HuH-7 (cell line): ENCODE measurements at places on chromosomes 1 and 21.
A peak's percentile ranks its signal among the peaks of the same experiment; 100 is the strongest.

DNA sequence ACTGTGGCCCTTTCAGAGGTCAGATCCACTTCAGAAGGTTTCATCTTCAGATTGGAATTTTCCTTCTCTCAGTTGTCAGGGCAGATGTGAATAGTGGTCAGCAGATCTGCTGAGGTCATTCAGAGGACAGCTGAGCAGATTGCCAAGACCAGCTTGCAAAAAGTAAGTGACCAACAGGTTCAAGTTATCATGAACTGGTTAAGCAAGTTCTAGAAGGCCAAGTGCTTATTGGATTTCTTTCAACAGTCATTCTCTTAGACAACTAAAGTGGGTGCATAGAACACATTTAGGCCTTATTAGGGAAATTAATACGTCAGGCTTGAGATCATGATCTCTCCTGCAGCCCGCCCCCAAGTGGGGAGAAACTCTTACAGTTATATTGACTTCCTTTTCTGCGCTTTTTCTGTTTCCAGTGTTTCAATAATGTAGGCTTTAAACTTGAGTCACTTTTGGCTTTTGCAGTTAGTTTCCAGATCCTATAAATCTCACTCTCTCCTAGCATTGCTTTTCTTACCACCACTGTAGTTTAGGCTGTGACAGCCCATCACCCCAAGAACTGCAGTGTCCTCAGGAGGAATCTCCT, 96.4 kb downstream of the C1orf21 start:
- no peak for DNase-seq

DNA sequence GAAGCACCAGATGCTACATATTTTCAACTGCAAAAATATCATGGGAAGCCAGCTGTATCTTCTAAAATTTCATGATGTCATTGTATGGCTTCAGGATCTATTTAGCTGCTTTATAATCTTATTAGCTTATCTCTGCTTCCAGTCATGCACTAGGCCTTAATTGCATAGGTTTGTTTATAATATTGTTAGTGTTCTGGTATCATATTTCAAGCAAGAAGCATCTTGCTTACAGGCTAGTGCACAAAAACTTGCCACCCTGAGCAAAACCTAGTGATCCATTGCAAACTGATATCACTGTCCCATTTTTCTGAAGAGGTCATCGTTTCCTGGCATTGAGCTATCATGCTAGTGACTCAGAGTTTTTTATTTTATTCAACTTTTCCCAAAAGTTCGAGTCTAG, 15.7 kb upstream of the NRIP1 start:
- no peak for DNase-seq

- DNase-seq = no peak
Observed at GRCh38 chr21:42733037-42733627, 79.7 kb downstream of the PDE9A start.

DNA sequence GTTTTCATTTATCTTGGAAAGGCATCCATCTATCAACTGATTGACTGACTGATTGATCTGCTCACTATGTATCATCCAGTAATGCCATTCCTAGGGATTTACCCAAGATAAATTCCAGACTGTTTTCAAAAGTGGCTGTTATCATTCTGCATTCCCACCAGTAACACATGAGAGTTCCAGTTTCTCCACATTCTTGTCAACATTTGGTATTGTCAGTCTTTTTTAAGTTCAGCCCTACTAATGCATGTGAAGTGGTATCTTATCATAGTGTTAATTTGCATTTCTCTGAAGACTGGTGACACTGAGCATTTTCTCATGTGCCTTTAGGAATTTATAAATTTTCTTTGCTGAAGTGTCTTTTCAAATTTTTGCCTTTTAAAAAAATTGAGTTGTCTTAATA, 99.6 kb downstream of the SIM2 start:
- no peak for DNase-seq

- DNase-seq = no peak
Observed at GRCh38 chr21:45018131-45019075, 56.0 kb upstream of the ADARB1 start.

DNA sequence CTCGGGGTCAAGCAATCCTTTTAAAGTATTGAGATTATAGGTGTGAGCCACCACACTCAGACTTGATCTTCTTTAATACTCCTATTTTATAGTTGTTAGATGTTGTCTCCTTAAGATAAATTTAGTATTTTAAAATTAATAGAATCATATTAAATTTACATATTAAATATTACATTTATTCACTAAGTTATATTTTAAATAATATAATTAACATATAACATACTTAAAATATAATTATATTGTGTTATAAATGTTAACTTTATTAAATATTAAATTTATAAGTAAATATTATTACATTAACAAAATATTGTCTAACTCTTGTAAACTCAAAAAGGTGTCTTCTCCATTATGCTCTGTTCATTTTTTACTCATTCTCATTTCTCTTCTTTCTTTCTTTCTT, 675.9 kb upstream of the ADGRL4 start:
- no peak for DNase-seq

DNA sequence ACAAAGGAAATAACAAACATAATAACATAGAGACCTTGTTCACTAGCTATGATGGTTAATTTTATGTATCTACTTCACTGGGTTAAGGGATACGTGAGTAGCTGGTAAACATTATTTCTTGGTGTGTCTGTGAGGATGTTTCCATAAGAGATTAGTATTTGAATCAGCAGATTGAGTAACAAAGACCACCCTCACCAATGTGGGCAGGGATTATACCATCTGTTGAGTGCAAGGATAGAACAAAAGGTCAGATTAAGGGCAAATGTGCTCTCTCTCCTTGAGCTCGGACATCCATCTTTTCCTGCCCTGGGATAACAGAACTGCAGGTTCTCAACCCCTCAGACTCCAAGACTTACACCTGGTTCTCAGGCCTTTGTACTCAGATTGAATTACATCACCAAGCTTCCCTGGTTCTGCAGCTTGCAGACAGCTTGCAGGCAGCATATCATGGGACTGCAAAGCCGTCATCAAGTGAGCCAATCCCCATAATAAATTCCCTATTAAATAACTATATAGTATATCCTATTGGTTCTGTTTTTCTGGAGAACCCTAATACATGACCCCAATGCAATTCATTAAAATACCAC, 9.2 kb downstream of the SPATA6 start:
- DNase-seq = no peak

DNA sequence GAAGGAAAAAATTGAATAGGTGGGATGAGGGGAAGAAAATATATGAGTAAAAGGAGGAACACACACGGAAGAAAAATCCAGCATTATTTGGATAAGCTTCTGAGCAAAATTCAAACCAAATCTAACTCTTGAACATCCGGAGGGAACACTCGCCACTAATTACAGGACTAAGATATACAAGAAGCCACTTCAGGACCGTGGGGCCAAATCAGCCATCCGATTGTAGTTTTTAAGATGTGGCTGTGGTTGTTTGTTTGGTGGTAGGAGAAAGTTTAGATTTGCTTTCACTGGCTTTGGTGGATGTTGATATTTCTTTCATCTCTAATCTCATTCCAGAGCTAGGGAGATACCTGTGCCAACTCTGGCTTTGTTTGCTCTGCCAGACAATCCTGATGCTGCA, 43.7 kb upstream of the ADAMTS1 start:
- DNase-seq = no peak

- DNase-seq = no peak
Observed at GRCh38 chr1:4276238-4276637, 376.2 kb upstream of the C1orf174 start.

DNA sequence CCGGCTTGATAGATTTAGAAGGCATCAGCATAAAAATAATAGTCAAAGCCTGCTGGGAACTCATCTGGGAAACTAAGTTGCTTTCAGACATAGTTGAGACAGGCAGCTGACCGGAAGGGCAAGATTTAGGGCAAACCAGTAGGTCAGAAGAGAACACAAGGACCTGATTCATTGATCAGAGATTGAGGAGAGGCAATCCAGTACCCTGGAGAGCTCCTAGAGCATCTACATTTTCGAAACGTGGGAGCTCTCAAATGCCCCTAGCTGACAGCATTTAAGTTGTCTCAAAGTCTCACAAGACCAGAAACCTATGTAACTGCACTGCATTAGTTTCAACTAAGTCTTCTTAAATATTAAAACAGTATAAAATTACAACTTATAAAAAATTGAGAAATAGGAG, 22.9 kb upstream of the MTF2 start:
- no peak for DNase-seq

GRCh38 chr1:192439373-192440025, 122.7 kb downstream of the RGS21 start:
- DNase-seq = no peak

DNA sequence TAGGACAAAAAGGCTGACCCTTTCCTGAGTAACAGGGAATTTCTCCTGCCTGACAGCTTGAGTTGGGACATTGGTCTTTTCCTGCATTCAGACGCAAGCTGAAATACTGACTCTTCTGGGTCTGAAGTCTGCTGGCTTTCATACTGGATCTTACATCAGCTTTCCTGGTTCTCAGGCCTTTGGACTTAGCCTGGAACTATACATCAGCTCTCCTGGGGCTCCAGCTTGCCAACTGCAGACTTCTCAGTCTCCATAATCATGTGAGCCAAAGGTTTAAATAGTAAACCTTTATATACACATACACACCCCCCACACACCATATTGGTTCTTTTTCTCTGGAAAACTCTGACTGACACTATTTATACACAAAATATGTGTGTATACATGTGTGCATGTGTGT, 59.0 kb upstream of the KCND3 start:
- no peak for DNase-seq

DNA sequence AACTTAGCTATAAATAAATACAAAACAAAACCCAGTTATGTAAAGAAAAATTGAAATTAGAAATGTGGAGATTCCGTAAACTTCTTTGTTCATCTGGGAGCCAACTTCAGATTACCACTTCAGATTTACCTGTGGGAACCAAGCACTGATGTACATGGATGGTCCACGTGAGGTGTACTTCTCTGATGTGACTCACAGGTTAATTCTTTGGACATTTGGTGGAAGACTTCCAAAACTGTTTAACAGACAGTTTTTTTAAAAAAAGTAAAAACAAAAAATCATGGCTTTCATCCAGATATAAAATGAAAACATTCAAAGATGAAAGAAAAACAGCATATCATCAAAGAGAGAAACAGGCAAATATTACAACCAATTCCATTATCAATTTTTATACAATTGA, 92.0 kb downstream of the MAST2 start:
- no peak for DNase-seq

DNA sequence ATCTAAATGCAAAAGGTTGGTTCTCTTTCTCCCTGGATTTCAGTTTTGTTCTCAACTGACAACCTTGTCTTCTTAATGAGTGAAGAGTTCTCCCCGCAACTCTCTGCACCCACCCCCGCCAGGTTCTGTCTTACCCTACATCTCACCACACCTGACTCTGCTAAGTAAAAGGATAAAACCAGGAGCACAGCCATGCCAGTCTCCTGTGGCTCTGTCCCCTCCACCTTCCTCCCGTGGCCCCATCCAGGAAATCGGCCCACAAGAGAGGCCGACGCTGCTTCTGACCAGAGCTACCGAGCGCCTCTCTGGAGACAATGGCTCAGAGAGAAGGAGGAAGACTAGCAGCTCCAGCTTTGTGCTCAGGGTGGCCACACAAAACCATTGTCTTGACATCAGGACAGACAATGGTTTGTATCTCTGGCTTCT, 72.2 kb downstream of the PLEKHA6 start:
- no peak for DNase-seq

GRCh38 chr1:55690366-55690765, 475.2 kb upstream of the USP24 start:
- DNase-seq = no peak

DNA sequence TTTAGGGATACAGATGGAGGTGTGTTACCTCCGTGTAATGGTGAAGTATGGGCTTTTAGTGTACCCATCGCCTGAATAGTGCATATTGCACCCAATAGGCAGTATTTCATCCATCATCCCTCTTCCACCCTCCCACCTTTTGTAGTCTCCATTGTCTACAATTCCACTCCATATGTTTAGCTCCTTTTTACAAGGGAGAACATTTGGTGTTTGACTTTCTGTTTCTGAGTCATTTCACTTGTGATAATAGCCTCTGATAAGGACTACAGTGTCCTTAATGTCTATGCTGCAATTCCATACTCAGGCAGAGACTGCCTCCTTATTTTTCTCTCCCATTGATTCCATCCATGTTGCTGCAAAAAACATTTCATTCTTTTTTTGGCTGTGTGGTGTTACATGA, 48.7 kb downstream of the OVGP1 start:
- no peak for DNase-seq

DNA sequence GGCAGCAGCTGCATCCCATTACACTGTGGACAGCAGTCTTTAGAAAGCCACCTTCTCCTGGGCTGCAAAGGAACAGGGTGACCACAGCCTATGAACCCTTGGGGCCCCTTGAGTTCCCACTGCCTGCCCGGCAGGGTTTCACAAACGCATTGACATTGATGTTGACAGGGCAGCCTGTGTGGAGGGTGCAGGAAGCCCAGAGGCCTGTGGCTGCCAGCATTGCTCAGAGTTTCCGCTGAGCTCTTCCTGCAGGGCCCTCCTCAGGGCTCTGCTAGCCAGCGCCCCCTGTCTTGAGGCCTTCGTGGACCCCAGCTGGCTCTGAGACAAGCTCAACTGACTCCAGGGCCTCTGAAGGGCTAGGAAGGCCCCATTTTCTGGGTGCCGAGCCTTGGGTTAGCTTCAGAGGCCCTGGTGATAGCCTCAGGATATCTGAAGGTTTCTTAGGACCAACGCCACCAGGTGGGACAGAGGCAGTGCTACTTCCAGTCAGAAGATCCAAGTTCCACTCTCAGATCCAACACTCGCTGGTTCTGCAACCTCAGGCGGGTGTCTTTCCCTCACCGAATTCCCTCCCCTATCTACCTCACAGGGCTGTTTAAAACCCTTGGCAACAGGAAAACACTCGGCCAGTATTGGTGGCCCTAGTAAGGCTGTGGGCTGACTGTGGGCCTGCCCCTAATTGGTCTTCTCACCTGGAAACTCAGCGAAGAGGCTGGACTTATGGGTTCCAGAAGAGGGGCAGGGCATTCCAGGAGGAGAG, 27.2 kb upstream of the EPS8L3 start:
- peak; percentile 54 for DNase-seq
